ENCODE measurements at places on chromosomes 7 and 10.

- DNase-seq = no peak
Observed at GRCh38 chr7:44707558-44708230, 41.0 kb upstream of the ZMIZ2 start.

DNA sequence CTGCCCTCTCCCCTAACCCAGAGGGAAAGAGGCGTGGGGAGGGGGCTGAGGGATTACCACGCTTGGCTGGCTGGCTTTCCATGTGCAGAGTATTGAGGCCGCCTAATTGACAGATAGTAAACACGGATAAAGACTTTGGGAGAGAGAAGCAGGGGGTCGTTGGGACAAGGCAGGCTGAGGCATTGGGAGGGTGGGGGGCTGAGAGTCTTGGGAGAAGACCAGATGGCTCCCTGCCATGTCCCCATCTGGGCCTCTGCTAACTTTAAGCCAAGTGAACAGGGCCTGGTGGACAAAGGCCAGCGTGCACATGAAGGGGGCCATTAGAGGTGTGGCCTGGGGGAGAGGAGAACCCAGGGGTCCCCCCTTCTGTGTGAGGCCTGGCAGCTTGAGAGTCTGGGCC, 55.4 kb upstream of the MXI1 start:
- DNase-seq = no peak

DNA sequence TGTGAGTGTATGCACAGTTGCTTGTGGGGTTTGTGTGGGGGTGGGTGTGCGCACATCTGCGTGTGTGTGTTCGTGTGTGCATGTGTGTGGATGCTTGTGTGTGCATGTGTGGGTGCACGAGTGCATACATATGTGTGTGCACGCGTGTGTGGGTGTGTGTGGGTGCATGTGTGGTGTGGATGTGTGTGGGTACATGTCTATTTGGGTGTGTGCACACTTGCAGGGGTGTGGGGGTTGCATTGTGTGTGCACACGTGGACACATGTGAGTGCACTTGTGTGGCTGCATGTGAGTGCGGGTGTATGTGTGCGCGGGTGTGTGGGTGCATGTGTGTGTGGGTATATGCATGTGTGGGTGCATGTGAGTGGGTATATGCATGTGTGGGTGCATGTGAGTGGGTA, 73.7 kb downstream of the NKX6-2 start:
- DNase-seq = no peak

DNA sequence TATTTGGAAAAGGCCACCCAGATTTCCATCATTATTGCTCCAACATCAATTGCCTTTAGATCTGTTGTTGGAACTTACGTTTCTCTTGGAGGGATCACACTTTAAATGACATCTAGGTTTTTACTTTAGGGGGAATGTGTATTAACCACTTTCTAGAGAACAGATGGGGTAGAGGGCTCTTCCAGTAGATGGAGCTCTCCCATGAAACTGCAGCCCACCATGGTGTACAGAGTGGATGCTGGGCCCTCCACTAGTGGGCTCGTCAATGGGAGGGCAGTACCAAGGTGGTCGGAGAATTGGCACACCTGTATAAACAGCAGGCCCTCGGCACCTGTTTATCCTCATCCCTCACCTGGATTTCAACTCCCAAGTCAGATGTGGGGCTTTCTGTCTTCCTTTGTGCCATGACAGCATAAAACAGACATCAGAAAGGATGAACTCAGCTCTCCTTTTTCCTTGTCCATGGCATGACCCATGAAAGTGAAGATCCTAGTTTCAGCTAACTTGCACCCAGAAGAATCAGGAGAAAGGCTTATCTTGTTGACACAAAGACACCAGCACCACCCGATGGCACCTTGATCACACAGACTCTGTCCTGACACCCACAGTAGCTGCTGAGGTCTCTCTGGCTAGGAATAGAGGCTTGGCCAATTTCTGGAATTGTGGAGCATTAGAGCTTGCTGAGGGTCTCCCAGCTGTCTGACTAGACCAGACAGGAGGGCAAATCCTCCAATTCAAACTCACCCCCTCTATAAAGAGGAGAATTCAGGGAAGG, 150.5 kb downstream of the CYP26A1 start:
- DNase-seq = no peak

DNA sequence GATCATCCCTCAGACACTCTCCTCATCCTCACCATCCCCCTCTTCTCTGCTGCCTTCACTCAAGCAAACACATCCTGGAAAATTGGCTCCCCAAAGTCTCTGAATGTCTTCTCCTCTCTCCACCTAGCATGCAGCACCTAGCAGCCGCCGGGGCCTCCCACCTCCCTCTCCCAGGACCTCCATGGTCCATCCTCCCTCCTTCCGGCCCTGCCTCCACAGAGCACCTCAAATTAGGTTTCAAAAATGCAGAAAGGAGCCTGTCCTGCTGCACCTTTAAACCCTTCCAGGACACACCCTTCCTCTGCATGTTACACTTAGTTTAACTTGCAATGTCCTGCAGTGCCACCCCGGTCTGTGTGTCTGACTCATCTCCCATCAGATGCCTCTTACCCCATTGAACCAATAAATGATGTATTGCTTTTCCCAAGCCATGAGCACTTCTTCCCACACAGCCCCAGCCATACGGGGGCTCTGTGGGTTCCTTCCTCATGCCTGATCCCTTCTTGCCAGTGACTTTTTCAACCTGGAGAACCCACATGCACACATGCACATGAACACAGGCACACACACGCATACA, 582.5 kb upstream of the MGMT start:
- no peak for DNase-seq

- DNase-seq = no peak
Observed at GRCh38 chr7:135957627-135958026, 19.5 kb downstream of the MTPN start.

DNA sequence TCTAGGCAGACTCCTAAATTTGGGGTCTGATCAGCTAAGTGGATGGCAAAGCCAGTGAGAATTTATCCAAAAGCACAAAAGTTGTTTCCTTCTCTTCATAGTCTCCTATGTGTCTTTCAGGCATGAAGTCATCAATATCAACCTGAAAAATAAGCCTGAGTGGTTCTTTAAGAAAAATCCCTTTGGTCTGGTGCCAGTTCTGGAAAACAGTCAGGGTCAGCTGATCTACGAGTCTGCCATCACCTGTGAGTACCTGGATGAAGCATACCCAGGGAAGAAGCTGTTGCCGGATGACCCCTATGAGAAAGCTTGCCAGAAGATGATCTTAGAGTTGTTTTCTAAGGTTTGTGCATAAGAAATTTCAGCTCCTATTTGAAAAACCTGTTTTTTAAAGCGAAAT, 4.8 kb downstream of the GSTO1 start:
- DNase-seq = no peak

- no peak for DNase-seq
Observed at GRCh38 chr10:47454008-47454779, 29.7 kb downstream of the ANXA8 start.

DNA sequence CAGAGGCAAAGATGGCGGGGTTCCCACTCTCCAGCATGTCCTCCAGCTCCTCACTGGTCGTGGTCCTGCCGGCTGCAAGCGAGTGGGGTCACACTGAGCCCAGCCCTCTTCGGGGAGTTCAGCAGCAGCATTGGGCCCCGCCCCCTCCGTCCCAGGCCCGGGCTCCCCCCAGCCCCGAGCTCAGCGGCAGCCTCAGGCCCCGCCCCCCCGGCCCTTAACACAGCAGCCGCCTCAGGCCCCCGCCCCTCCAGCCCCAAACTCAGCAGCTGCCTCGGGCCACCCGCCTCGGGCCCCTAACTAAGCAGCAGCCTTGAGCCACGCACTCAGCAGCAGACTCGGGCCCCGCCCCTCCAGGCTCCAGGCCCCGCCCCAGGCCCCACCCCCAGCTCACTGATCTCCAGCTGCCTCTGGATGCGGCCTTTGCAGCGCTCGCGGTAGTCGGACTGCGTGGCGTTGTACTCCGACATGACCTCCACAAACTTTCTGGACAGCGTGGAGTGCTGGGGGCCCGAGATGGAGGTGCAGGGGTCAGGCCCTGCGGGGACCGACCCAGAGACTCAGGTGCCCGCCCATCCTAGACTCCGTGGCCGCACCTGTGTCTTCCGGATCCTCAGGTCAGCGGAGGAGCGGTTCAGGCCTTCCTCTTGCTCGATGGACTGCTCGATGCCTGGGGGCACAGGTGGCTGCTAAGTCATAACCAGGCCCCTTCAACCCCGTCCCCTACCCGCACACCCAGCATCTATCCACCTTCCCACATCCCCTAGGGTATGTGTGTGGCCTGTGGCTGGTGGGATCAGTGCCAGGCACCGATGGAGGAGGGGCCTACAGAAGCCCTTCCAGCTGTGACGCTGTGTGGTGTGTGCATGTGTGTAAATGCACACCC, 15.5 kb downstream of the STX1A start:
- DNase-seq = no peak

DNA sequence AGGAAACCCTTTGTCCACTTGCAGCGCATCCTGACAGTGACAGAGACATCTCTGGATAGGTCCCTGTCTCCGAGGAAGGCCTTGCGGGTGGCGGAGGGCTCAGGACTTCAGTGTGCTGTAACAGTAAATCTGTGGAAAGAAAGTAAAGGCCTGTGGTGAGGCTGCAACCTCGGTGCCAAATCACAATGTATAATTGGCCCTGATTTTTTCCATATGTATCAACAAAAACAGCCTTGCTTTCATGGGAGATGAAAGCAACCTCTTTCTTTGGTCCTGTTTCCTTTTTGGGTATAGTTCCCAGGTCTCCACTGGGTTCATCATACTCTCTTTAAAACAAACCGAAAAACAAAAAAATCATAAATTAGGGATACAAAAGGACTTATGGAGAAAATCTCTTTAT, 110.9 kb upstream of the BMPER start:
- DNase-seq = no peak

- DNase-seq = no peak
Observed at GRCh38 chr10:91924212-91925021, 847 bp downstream of the BTAF1 start.

DNA sequence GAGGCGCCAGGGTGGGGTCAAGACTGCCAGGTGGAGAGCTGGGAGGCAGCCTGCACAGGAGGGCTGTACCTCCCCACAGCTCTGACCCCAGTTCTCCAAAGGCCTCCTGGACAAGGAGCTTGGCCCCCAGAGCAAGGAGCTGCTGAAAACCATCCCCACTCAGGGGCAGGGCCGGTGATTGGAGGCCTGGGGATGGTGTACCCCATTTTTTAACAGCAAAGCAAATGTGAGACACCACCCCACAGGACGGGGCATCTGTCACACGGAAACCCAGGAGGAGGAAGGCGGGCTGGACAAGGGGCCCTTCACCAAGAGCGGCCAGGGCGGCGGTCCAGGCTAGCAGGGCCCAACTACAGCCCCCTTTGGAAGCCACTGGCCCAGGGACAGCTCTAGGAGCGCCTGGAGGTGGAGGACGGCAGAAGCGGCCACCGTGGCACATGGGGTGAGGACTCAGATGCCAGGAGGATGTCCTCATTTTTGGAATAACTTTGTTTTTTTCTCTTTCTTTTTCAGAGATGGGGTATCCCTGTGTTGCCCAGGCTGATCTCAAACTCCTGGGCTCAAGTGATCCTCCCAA, 56.4 kb upstream of the TNRC18 start:
- DNase-seq = no peak

DNA sequence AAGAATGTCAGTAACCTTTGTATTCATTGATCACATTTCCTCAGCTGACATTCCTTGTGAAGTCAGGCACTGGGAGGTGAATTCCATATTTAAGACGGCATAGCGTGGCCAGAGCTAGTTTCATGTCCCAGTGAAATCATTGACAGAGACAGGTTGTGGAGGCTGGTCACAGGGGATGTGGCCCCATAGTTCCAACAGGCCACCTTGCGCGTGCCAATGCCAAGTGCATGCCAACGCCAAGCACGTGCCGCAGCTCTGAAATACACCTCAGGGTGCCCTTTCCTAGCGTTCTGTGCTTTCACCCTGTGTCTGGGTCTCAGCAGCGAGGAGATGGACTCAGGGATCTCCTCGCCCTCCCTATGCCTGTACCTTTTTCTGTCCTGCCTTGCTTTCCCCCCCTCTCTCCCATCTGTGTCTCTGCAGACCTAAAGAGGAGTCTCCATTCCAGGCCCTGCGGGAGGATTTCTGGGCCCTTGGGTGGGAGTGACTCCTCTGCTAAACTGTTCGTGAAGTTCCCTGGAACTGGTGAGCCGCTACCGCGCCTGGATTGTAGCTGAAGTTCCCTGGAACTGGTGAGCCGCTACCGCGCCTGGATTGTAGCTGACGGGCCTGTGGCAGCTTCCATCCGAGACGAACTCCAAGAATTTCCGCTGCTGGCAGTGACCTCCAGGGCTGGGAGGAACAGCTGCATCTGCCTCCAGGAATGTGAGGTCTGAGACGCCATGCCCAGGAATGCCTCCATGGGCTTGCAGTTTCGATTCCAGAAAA, 19.7 kb downstream of the AQP1 start:
- DNase-seq = no peak

DNA sequence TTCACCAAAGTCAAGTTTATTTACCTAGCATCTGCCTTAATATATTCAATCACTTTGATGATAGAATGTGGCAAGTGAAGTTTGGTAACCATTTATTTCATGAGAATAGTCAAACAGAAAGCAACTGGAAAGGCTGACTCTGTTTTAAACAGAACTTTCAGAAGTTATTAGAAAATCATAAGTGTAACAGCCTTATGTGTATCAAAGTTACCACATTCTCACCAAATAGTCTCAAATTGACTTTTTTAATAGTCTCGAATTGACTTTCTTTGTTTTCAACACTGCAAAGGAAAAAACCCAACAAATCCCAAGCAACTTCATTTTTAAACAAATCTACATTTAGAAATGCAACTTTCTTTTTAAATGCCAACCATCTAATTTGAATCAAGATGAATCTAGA, 29.5 kb downstream of the NAMPT start:
- DNase-seq = no peak

DNA sequence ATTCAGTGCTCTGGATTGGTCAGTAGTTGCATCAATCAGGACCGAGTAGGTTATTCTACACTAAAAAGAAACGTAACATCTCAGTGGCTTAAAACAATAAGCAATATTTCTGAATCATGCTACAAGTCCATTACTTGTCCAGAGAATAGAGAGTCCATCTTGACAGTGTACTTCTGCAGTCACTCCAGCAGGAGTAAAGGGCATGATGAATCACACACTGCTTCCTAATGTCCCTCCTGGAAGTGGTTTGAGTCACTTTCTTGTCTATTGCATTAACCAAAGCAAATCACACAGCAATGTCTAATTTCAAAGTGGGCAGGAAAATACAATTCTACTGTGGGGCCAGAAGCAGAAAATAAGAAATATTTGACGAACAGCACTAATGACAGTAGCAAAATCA, 124.8 kb downstream of the TSPAN12 start:
- no peak for DNase-seq

GRCh38 chr10:16648366-16648765, 126.7 kb upstream of the C1QL3 start:
- DNase-seq = no peak

DNA sequence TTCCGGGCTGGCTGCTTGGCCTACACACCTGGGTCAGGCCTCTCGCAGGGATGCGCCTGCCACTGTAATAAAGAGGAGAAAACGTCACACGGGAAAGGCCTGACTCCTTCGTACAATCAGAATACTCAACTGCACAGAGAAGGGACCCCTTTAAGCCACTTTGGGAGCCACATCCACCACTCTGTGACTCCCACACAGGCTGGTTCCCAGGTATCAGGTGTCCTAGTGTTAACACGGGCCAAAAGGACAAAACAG, 5.8 kb upstream of the ZNF736 start:
- DNase-seq = no peak

- DNase-seq = no peak
Observed at GRCh38 chr7:22865602-22865960, 42.9 kb upstream of the TOMM7 start.

Measured in cortex of kidney (tissue), 1 donor.